Head of caudate nucleus (tissue), 42 donors: ENCODE measurements at places on chromosomes 4 and X.
A peak's percentile ranks its signal among the peaks of the same experiment; 100 is the strongest.

DNA sequence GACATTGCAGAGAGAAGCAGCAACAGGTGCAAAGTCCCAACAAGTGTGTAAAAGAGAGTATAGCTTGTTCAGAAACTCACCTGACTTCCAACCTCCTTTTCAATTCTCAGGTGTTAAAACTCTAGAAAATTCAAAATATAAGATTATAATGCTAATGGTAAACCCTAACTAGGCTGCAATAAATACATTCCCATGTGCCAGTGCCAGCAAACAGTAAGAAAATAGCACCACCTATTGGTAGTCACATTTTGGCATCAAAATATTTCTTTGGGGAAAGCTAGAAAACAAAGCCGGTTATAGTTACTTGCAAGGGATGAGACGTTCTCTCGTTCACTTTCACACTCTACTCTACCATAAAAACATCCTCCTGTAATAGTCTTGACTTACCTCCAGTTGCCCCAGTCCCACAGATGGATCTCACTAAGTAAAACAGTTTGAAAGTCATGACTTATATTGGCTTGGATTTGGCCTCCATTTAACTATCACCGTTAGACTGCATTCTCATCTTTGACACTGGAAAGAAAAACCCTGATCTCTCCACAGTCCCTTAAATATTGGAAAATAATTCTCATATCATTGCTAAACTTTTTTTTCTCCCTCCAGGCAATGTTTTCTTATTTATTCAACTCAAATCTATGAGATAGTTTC is 9.6 kb downstream of the BMP3 start:
- no peak for DNase-seq

- no peak for DNase-seq
Observed at GRCh38 chr4:67394879-67395278, 150.4 kb downstream of the CENPC start.

DNA sequence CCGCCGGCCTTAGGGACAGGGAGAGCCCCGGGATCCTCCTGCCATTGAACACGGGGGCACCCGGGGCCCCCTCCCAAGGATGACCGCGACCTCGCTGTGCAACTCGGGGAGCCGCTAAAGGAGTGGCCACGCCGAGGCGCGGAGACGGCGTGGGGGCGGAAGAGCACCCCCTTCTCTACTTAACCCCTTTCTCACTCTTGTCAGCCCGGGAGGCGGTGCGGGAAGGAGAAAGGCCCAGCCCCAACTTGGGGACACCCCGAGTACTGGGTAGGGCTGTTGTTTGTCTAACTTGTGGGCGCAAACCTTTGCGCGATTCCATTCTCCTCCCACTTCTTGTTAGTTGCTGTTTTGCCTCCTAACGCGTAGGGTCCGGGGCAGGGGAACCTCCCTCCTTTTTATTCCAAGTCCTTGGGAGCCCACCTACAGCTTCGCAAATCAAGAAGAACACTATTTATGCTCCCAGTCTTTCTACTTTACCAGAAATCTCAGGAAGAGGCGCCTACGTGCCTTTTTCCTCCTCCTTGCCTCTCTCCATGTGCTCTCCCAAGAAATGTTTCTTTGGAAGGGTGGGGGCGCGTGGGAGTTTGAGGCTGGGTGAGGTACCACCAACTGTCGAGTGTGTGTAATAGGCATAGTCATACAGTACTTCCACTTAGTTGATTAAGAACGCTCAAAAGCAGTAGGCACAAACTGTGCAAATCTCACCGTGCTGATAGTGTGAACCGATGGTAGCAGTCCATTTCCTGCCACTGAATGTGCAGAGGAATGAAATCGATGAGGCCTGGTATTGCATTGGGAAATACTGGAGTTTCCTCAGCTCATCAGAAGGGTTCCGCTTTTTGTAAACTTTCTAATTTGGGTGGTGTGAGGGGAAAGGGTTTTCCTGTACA is 813 bp downstream of the DIAPH2 start:
- DNase-seq: peak; percentile 76

DNA sequence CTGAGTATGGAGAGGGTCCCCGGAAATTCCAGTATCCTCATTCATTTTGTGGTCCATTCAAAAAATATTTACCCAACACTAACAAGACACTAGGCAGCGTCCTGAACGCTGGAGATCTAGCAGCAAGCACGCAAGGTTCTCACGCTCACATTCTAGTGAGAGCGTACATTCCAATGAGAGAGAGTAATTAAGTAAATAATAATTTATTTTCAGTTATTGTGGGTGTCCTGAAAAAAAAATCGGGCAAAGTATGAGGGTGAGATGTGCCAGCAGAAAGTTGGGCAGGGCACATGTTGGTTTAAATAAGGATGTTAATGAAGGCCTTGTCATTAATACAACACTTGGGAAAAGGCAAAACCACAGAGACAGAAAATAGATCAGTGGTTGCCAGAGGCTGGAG is 4.0 kb upstream of the TMEM156 start:
- DNase-seq: no peak

GRCh38 chr4:112196461-112196860 is 35.1 kb upstream of the AP1AR start:
- no peak for DNase-seq

DNA sequence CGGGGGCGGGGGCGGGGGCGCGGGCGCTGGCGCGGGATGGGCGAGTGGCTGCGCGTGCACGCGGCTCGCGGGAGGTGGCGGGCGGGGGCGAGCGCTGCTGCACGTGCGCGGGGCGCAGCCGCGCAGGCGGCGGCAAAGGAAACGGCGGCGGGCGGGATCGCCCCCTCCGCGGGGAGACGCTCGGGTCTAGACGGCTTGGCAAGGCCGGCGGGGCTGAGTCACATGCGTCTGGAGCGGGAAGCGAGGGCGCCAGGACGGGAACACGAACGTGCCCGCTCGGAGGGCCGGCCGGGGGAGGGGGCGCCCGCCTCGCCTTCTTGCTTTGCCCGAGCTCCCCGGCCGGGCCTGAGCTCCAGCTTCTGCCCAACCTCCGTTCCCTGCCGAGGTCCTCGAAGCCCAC is 4.3 kb upstream of the HAUS7 start:
- peak; percentile 51 for DNase-seq

DNA sequence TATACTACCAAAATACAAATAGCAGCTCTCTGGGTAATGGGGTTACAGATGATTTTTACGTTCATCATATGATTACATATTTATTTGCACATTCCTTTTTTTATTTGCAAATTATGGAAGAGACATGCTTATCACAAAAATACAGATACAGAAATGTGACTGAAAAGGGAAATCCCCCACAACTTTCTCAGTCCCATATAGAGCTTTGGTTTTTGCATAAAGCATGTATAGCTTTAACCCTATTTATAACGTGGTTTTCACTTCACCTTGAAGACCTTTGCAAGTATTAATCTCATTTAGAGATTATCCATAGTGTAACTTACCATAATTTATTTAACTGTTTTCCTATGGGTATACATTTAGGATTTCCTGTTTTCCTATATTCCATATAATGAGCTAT is 55.4 kb downstream of the PDK3 start:
- no peak for DNase-seq

DNA sequence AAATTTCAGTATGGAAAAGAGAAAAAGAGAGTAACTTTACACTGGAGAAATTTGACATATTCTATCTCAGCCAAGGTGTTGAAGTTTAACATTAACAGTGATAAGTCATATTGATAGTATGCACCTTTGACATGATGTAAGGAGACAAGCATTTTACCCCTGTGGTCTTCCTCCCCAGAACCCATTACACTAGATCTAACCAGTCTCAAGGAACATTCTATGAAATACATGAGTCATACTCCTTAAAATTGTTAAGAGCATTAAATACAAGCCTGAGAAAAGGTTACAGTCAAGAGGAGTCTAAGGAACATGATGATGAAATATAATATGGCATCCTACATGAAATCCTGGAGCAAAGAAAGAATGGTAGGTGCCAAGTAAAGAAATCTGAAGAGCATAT is 1151.3 kb upstream of the IGFBP7 start:
- no peak for DNase-seq

DNA sequence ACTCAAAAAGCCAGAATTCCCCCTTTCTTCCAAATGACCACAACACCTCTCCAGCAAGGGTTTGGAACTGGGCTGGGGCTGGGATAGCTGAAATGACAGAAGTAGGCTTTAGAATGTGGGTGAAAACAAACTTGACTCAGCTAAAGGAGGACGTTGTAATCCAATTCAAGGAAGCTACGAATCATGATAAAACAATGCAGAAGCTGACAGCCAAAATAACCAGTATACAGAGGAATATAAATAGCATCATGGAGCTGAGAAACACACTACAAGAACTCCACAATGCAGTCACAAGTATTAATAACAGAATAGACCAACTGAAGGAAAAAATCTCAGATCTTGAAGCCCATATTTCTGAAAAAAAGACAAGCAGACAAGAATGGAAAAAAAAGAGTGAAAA is 95.8 kb upstream of the TET2 start:
- no peak for DNase-seq

GRCh38 chr4:134585972-134586371 is 384.4 kb upstream of the PABPC4L start:
- DNase-seq: no peak

DNA sequence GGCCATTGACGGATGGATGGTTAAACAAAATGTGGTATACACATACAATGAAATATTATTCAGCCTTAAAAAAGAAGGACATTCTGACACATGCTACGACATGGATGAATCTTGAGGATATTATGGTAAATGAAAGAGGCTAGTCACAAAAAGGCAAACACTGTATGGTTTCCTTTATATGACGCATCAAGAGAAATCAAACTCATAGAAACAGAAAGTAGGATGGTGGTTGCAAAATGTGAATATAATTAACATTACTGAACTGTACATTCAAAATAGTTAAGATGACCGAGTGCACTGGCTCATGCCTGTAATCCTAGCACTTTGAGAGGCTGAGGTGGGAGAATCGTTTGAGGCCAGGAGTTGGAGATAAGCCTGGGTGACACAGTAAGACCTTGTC is 9.5 kb upstream of the CASK start:
- DNase-seq: no peak

- DNase-seq: no peak
Observed at GRCh38 chrX:101999644-102000539, 68.1 kb upstream of the ZMAT1 start.

- DNase-seq: no peak
Observed at GRCh38 chr4:137359691-137360315, 172.5 kb downstream of the PCDH18 start.

- no peak for DNase-seq
Observed at GRCh38 chrX:150543230-150544155, 24.9 kb upstream of the MTM1 start.

- DNase-seq: no peak
Observed at GRCh38 chr4:26206999-26207398, 113.8 kb upstream of the RBPJ start.

- DNase-seq: no peak
Observed at GRCh38 chr4:76292730-76293129, 13.8 kb upstream of the STBD1 start.
